ENCODE measurements at places on chromosomes 11 and 22.
A peak's percentile ranks its signal among the peaks of the same experiment; 100 is the strongest.

- DNase-seq, result no peak
Measured at GRCh38 chr11:5722622-5723021, 13.6 kb upstream of the OR56B1 start.

DNA sequence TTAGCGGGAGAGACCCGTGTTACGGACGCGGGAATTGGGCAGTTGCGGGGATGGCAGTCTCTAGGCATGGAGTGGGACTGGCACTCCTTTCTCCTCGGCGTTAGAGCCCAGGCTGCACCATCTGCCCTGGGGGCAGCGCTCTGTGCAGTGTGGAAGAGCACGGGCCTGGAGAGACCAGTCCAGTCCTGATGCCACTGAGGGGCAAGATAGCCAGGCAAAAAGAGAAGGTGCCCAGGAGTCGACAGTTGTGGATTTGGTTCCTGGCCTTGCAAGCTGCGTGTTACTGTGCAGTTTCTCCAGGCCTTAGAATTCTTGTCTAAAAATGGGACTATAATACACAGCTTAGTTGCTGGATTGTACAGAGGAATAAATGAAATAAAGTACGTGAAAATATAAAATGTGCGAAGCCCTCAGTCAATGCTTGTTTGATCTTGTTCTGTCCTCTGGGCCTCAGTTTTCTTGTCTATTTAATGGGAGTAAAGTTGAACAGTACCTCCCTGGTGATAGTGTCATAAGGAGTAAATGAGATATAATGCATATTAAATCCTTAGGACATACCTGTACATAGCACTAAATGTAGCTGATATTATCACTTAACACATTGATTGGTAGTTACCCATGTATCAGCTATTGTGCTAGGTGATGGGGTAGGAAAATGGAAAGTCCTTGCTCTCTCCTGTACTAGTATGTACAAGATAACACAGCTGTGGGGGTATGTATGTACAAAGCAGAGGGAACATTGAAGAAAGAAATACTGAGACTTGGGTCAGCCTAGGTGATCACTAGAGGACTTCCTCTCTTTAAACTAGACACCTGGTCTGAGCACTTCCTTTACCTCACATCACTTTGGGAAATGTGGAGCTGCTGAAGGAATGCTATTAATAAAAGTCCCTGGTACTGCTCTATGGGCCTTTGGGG is 1.2 kb downstream of the ATXN10 start:
- DNase-seq, result no peak

GRCh38 chr11:66953081-66953833 is 4.9 kb downstream of the PC start:
- no peak for DNase-seq

- DNase-seq, result no peak
Measured at GRCh38 chr11:18225913-18226312, 10.7 kb downstream of the SAA4 start.

DNA sequence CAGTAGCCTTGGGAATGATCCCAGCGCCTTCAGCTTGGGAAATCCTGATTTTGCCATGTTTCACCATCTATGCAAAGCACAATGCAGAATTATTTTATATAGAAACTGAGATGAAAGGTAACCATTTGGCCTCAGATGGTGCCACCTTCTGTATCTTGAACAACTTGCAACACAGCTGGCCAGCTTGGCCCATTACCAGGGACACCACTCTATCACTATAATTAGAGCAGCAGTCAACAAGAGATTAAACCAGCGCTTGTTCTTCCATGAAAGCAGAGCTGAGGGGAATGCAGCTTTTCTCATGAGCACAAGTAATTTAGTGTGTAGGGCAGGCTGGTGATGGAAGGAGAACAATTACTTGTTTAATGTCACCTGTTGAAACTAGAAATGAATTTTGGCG is 6.7 kb upstream of the ZDHHC13 start:
- DNase-seq, result no peak

GRCh38 chr22:32558681-32559355 is 84.2 kb downstream of the FBXO7 start:
- DNase-seq, result no peak

DNA sequence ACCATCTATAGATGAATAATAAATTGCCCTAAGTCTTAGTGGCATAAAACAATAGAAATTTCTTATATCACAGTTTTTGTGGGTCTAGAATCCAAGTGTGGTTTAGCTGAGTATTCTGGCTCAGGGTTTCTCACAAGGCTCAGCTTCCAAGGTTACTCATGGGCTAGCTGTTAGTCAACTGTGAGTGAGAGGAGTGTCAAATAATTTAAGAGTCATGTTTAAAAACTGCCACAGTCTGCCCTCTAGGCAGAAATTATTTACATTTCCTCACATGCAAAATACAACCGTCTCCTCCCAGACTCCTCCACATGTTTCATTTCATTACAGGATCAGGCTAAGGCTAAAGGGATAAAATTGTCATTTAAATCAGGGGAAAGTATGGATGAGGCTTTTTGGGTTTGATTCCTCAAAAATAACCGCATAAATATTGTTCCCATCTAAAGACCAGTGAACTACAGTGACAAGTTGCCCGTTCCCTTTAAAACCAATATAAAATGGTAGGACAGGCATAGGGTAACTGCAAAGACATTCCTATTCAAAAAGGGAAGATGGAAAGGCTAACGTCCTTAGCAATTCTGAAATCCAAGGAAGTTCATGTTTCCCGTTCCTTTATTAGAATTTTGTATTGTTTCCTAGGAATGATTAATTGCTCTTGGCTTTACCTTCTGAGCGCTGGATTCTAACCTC is 324.3 kb downstream of the DYNC2H1 start:
- no peak for DNase-seq

- DNase-seq, result no peak
Measured at GRCh38 chr11:133078591-133079404, 453.5 kb downstream of the OPCML start.

DNA sequence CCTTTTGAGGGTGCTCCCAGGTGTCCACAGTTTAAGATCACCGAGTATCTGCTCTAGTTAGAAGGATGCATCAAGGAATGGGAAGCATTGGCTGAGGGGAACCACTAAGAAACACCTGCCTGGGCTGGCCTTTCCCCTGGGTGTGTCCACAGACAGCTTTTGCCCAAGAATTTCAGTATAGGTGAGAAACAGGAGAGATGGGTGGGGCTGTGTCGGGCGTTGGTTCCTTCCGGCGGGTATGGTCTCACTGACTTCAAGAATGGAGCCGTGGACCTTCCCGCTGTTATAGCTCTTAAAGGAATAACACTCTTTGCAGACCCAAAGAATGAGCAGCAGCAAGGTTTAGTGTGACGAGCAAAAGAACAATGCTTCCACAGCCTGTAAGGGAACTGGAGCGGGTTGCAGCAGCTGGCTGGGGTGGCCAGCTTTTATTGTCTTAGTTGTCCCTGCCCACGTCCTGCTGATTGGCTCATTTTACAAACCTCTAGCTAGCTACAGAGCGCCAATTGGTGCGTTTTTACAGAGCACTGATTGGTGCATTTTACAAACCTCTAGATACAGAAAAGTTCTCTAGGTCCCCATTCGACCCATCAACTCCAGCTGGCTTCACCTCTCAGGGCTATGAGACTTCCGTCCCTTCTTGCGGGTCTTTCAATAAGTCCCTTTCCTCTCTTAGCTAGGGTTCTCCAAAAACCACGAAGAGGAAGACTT is 2.4 kb downstream of the FADS1 start:
- DNase-seq, result peak; percentile 32

DNA sequence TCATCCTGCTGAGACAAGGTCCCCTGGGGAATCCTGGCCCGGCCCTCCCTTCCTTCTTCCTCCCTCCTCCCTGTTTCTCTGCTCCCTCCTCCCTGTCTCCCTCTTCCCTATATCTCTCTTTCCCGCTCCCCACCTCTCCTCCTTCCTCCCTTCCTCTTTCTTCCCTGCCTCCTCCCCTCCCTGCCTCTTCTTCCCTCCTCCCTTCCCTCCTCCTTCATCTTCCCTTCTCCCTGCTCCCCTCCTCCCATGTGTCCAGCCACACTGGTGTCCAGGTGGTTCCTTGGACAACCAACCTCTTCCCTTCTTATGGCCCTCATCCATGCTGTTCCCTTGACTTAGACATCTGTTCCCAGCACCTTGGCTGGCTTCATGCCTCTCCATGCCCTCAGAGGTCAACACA is 258.1 kb downstream of the MN1 start:
- no peak for DNase-seq

DNA sequence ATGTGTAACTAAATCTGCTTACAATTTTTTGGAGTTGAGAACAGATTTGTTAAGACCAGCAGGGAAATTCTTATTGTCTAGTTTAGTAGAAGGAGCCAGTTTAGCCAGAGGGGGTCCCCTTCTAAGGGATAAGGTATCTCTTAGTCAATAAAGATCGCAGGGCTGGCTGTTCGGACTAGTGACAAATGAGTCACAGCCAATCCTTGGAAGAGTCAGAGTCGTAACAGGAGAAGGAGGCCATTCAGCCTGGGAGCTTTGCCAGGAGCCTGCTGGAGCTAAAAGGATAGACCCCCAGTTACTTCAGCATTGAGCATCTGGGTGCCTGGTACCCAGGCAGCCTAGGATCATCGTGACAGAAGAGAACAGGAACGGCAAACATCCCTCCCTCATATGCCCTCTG is 191.6 kb upstream of the ARHGAP20 start:
- no peak for DNase-seq
